Fibroblast of lung (primary cell): ENCODE measurements at places on chromosomes 12 and 14.

DNA sequence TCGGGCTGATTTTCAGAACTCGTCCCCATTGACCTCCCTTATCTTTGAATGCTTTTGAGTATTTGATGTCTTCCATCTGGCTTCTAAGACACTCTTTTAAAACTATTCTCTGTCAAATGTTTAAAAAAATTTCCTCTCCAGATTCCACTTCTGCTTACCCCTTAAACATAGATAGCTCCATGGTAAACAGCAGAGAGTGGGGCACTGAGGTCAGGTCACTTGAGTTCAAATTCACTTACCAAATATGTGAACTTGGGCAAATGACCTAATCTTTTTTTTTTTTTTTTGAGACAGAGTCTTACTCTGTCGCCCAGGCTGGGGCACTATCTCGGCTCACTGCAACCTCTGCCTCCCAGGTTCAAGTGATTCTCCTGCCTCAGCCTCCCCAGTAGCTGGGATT, 126.8 kb upstream of the CPSF6 start:
- DNase-seq: no peak

DNA sequence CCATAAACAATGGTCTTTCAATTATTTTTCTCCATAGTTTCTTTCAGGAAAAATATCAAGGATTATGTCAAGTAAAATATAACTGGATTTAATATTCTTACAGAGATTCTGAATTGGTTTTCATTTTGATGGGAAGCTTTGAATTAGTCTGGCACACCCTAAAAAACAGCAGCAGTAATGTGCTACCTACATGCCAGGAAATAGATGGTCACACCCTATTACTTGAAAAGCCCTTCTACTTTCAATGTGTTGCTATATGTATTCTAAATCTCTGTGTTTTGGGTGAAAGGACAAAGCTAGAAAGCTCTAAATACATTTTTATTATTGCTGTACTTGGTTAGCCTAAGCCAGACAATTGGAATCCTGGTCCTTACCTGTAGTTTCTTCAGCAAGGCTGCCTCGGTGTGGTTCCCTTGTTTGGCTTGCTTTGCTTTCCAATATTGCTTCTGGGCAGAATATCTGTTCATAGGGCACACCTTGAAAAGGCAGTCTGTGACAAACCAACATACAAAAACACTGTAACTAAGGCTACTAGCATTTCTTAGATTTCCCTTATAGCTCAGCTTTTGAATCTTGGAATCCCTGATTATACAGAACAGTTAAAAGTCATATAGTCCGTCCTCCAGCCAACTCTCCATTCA, 107.6 kb downstream of the ITPR2 start:
- DNase-seq: no peak

DNA sequence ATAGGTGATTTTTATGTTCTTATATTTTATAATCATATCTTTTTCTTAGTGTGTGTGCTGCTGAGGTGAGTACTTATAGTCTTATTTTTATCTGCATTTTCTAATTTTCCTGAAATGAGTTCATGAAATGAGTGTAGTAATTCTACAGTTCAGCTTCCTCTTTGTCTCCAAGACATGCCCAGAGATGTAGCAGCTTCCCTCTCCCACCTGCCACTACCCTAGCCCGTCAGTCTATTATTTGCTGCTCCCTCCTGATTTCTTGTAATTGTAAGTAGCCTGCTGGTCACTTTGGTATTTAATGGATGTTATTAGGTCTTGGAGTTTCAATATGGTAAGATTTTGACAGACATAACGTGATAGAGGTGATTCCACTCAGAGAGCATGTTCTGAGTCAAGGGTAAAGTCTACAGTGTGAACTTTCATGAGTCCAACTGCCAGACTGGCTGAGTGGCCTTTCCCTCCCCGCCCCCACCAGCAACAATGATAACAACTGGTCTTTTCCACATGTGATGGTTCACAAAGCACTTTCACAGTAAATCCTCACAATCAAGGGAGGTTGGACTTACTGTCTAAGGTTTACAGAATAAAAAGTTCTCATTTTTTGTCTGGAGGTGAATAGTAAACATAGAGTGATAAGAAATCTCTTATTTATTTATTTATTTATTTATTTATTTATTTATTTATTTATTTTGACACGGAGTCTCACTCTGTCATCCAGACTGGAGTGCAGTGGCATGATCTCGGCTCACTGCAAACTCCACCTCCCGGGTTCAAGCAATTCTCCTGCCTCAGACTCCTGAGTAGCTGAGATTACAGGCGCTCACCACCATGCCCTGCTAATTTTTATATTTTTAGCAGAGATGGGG, 4.2 kb upstream of the RIPK3 start:
- no peak for DNase-seq

DNA sequence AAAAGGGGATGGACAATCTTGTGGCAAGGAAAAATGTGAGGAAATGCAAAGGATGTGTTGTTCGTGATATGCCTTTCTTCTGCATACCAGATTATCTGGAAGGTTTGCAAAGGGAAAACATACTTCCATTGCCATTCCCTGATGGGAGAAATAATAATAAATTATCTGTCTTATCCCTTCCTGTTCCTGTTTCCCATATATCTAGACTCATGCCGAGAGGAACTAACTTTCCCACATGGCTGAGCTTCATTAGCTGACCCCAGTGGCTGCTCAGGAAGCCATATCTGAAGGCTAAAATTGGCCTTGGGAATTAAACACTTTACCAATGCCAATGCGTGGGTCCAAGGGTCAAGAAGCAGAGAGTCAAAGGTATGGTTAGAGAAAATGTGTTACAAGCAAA, 439.8 kb downstream of the MDGA2 start:
- DNase-seq: no peak

- DNase-seq: peak; percentile 31
Measured at GRCh38 chr14:103204852-103205540, 81.7 kb downstream of the TNFAIP2 start.

DNA sequence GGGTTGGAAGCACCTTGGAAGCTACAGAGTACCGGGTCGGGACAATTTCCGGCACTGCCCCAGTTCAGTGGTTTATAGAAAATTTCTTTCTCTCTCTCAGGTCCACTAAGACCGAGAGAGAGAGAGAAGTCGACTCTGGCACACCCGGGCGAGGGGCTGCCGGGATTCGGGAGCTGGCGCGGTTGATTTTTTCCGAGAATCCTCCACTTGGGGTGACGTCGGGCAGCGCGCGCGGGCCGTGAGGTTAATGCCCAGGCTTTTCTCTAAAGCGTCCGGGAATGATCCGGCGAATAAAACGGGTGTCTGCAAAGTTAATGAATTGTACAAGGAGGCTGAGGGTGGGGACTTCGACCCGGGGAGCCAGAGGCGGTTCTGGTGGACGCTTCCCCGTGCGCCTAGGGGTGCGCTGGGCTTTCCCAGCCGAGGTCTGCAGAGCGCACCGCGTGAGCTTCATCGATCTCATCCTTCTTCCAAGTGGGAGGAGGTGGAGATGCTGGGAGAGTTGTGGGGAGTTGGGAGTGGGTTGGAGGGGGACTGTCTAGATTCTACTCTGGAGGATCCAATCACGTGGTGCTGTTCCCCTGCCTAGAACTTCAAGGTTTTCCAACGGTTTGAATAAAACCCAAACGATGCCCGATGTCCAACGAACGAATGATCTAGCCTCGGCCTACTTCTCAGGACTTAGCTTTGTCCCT, 51.9 kb upstream of the TBX3 start:
- DNase-seq: no peak

DNA sequence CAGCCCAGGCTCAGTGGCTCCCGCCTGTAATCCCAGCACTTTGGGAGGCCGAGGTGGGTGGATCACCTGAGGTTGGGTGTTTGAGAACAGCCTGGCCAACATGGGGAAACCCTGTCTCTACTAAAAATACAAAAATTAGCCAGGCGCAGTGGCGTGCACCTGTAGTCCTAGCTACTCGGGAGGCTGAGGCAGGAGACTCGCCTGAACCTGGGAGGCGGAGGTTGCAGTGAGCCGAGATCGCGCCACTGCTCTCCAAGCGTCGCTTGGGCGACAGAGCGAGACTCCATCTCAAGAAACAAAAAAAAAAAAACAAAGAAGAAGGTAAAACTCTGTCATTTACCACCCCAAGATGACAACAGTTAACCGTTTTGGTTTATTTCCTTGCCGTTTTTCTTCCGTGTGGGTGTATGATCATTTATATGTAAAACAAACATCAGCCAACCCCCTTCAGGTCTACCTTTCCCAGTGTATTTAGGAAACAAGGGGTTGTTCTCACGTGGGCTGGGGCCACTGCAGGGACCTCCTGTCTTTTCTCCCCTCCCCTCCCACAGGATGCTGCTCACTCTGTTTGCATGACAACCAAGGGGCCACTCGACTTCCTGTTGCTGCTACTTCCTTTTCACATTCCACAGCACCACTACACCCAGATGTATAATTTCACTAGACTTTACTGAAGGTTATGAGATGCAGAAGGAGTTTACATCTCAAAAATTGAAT, 13.6 kb downstream of the TTC9 start:
- DNase-seq: no peak

- no peak for DNase-seq
Measured at GRCh38 chr12:109549613-109550270, 23.6 kb downstream of the MMAB start.

- no peak for DNase-seq
Measured at GRCh38 chr14:54189333-54189732, 207.5 kb upstream of the CDKN3 start.

DNA sequence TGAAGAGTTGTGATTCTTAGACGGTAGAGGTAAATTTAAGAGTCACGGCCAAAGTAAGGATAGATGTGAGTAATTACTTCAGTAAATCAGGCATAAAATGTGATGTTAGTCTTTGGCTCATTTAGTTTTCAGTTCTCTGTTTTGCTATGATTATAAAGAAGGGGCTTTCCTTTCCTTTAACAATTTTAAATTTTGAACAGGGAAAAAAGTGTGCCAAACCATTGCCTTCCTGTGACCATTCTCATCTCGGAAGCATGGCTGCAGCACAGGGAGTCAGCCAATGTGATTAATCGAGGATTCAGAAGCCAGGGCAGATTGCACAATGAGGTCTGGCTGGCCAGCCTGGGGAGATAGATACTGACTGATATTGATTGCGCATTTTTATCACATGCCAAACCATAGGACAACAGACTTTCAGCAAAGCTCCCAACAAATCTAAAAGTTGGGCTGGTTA, 480.2 kb upstream of the PRICKLE1 start:
- peak; percentile 92 for DNase-seq

- DNase-seq: peak; percentile 64
Measured at GRCh38 chr12:95815632-95816212, 25.2 kb upstream of the NTN4 start.

DNA sequence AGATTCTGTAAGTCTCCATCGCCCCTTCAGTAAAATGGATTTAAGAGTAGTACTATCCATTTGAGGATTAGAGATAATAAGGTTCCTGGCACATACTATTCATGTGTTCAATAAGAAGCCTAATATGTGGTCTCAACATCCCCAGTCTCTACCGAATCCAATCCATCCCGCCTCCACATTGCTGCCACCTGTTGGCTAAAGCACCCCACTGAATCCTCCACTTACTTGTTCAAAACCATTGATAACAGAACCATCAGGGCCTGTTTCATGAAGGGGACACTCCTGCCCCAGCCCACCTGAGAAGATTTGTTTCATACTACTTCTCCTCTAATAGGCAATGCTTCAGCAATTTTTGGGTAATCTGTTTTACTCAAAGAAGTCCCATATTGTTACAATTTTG, 147.5 kb downstream of the SLC2A13 start:
- no peak for DNase-seq

- peak; percentile 53 for DNase-seq
Measured at GRCh38 chr14:30252783-30253674, 305.9 kb upstream of the G2E3 start.

DNA sequence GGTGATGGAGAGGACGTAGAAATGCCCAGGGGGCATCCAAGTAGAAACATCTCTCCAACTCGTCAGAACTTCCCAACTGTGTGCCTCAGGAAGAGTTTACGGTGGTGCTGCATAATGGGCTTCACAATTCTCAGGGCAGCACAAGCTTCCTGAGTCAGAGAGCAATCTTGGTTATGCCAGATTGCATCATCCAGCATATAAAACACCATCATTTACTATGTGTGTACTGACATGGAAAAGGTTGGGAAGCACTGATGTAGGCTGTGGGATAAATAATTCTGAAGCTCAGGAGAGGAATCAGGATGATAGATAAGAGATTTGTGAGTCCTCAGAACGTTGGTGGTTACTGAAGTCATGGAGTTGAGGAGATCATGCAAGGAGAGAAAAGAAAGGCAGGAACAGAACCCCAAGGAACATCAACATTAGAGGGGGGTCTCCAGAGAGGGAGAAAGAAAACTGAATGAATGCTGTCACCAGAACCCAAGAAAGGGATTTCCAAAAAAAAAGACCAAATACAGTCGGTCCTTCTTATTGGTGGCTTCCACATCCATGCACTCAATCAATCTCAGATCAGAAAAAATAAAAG, 4.7 kb upstream of the NCKAP5L start:
- peak; percentile 68 for DNase-seq

GRCh38 chr14:81447021-81447764, 47.1 kb upstream of the STON2 start:
- no peak for DNase-seq

DNA sequence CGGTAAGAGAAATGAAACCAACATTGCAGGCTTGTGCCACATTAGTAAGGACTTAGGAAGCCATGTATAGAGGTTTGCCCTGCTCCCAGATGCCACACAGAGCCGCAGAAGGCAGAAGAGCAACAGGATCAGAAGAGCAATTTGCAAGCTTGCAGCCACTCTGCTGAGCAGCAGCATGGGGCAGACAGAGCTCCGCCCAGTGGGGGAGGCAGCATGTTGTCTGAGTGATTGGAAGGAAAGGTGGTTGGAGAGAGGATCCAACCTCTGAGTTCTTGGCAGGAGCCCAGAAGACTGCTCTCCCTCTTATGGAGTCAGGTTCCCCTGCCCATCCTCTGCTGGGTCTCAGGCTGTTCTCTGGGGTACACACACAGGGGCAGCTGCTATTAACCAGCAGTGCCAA, 2.3 kb upstream of the KRT6A start:
- DNase-seq: peak; percentile 22

- no peak for DNase-seq
Measured at GRCh38 chr12:109258607-109259544, 50.2 kb downstream of the FOXN4 start.

- no peak for DNase-seq
Measured at GRCh38 chr14:24253936-24254335, 9.0 kb downstream of the TGM1 start.
